ENCODE measurements at places on chromosomes 3 and 15.

GRCh38 chr15:66778716-66779115, 76.7 kb downstream of the SMAD6 start:
- no peak for DNase-seq

DNA sequence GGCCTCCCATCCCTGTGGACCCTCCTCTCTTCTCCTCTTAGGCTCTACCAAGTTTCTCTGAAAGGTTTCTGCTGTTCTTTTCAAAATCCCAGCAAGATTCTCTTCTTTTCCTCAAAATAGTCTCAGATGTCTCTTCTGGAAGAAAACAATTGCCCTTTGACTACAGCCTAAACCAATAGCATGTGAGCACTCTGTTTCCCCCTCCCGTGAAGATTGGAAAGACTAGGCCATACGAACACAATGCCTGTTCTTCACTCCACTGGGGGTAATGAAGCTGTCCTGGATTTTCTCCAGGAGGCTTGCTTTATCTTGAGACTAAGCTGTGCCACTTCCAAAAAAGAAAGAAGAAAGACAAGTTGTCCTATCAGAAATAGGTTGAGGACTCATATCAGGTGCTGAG, 178.7 kb upstream of the MCTP2 start:
- DNase-seq: no peak

GRCh38 chr3:54877730-54878129, 50.1 kb downstream of the LRTM1 start:
- DNase-seq: no peak

- no peak for DNase-seq
These were observed 310.0 kb downstream of the SHQ1 start for GRCh38 chr3:72538070-72538745.

DNA sequence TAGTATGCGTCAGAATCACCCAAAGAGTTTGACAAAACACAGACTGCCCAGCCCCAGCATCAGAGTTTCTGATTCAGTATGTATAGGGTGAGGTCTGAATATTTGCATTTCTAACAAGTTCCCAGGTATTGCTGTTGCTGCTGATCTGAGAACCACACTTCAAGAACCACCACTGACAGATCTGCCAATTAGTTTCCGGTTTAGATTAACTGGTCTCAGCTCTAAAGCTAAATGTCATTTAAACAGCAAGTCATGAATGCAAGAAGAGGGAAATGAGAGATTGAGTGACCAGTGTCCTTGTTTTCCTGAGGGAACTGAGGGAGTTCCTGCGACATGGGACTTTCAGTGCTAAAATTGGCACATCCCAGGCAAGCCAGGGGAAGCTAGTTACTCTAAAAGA, 305.0 kb downstream of the ZNF385D start:
- no peak for DNase-seq

GRCh38 chr3:177093966-177094365, 103.3 kb downstream of the TBL1XR1 start:
- DNase-seq: no peak

GRCh38 chr3:17384567-17385296, 357.7 kb downstream of the TBC1D5 start:
- DNase-seq: no peak

- no peak for DNase-seq
These were observed 7.1 kb downstream of the NPTN start for GRCh38 chr15:73626072-73626471.

DNA sequence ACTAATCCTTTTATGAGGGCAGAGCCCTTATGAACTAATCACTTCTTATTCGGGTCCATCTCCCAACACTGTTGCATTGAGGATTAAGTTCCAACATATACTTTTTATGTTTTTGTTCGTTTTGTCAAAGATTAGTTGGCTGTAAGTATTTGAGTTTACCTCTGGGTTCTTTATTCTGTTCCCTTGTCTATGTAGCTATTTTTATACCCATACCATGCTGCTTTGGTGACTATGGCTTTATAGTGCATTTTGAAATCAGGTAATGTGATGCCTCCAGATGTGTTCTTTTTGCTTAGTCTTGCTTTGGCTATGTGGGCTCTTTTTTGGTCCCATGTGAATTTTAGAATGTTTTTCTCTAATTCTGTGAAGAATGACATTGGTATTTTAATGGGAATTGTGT, 166.4 kb upstream of the KCNMB2 start:
- no peak for DNase-seq

- peak; percentile 79 for DNase-seq
These were observed 23.8 kb downstream of the MEX3B start for GRCh38 chr15:82021992-82022391.

- DNase-seq: no peak
These were observed 463.0 kb downstream of the ERC2 start for GRCh38 chr3:56005196-56005805.

- no peak for DNase-seq
These were observed 1416.0 kb upstream of the ALCAM start for GRCh38 chr3:103950676-103951075.

GRCh38 chr3:168885028-168885427, 778.5 kb downstream of the MECOM start:
- DNase-seq: no peak

- no peak for DNase-seq
These were observed 91.4 kb downstream of the CTNNB1 start for GRCh38 chr3:41290736-41291135.

DNA sequence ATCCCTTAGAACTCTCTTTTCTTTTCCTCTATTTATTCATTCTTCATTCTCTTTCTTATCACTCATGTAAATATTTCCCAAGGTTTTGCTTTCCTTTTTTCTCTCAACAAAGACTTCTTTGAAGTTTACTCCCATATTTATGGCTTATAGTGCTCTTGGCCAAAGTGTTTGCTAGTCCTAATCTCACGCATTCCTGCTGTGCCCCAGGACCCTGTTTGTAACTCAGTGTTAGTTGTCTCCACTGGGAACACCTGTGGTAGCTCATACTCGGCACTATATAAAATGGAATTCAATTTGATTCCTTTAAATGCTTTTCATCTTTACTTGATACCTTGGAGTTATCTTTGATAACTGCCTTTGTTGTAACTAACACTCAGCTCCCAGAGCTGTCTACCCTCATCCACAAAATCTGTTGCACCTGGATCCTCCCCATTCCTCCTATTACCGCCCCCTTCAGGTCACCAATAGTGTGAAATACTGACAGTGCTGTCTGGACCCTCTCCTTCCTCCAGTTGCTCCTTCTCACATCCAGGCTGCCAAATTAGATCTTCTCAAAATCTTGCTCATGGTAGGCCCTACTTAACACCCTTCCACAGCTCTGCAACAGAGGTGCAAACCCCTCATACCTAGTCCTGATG, 76.8 kb downstream of the TIGIT start:
- no peak for DNase-seq

DNA sequence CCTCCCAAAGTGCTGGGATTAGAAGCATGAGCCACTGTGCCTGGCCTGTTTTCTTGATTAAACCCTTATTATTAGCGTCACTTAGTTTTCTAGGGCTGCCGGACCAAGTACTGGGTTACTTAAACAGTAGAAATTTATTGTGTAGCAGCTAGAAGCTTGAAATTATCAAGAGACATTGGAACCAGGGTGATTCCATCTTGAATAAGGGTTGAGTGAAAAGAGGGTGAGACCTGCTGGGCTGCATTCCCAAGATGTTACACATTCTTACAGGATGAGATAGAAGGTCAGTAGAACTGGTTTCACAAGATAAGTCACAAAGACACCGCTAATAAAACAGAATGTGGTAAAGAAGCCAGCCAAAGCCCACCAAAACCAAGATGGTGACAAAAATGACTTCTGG, 18.6 kb upstream of the FSTL1 start:
- DNase-seq: no peak

- DNase-seq: no peak
These were observed 1.9 kb upstream of the PLCD1 start for GRCh38 chr3:38031022-38031994.

DNA sequence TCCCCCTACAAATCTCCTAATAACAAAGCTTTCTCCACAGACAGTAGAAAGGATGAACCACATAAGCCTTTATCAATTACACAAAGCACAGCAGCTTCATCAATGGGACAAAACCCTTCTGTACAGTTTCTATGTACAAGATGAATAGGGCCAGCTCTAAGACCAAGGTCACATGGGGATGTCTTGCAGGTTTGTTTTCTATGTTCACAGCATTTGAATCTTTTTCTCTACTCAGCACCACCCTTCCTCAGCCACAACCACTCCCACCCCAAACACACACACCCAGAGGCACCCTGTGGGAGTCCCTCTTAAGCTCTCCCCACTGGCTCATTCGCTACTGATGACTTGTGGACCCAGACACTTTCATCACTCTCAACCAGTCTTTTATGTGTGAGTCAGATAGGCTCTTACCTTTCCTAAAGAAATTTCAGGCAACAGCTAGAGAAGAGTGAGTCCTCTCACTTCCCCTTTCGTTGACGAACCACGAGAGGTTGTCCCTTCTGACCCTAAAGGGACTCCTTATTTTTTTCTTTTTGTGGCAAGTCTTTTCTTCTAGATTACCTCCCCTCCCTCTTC, 57.9 kb downstream of the ARHGAP31 start:
- no peak for DNase-seq

DNA sequence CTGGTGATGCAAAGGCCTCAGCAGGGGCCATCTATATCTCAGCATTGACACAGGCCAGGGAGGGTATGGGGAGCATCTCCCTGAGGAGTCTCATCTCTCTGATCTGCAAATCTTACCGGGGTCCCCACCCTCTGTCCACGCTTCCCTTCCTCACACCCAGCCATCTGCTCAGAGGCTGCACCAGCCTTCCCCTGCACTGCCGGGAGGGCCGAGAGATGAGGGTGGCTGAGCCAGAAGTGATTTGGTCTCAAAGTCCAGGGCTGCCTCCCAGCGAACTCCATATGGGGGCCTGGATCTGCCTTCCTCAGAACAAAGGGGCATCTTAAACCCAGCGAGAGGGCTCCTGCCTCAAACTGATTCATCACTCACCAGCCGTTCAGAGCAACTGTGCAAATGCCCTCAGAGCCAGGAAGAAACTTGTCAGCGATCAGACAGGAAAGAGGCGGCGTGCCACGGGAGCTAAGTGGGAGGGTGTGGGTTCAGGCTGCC, 4.6 kb downstream of the IGDCC3 start:
- no peak for DNase-seq

- no peak for DNase-seq
These were observed 210.0 kb upstream of the TOPAZ1 start for GRCh38 chr3:44031387-44032380.

- no peak for DNase-seq
These were observed 111.5 kb downstream of the ZNF609 start for GRCh38 chr15:64571857-64572291.

- no peak for DNase-seq
These were observed 122.0 kb downstream of the WDR76 start for GRCh38 chr15:43948691-43949325.

GRCh38 chr3:189685291-189685690, 54.1 kb downstream of the TP63 start:
- no peak for DNase-seq

DNA sequence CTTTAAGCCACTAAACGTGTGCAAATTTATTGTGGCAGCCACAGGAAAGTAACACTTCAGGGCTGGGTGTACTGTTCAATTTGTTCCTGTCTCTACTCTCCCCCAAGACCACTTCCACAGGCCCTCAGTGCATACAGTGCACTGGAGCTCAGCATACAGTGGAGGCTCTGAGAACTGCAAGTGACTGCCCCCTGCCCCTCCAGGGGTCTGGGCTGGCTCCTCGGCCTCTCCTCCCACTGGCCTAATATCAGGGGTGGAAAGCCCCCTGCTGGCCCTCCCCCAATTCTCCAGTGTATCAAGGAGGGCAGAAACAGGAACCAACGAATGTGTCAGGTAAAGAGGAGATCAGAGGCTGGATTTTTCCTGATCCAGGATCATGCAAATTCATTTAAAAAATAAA, 19.9 kb upstream of the HEG1 start:
- no peak for DNase-seq
